NCI-H1105 (cell line): ENCODE measurements at places on chromosomes 13 and 19.

- no peak for DNase-seq
Observed at GRCh38 chr13:86429756-86430155, 630.5 kb upstream of the SLITRK6 start.

- DNase-seq, result no peak
Observed at GRCh38 chr13:89181041-89181440, 1509.9 kb downstream of the SLITRK5 start.

- DNase-seq, result no peak
Observed at GRCh38 chr13:24065176-24065575, 95.3 kb upstream of the SPATA13 start.

- DNase-seq, result no peak
Observed at GRCh38 chr19:4198467-4199126, 16.1 kb downstream of the ANKRD24 start.

- no peak for DNase-seq
Observed at GRCh38 chr13:43698009-43698408, 88.8 kb downstream of the ENOX1 start.

DNA sequence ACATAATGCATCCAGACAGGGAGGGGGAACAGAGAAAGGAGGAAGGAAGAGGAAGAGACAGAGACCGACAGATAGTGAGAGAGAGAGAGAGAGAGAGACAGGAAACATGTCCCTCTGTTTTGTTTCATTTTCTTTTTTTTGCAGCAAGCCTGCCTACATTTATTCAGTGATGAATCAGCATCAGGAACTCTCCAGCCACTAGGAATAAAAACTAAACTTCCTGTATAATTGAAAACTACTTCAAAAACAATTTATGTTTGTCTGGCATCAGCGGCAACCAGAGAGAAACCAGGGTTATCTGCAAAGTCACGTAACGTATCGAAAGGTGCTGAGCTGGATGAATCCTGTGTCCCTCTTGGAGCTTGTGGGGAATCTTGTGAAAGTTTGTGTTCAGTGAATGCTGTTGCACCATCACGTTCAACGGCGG lies 148.6 kb upstream of the SOX21 start:
- DNase-seq, result no peak

GRCh38 chr13:43153436-43154090 lies 130.2 kb downstream of the DNAJC15 start:
- DNase-seq, result no peak

GRCh38 chr13:76939215-76939614 lies 9.1 kb upstream of the ACOD1 start:
- no peak for DNase-seq

DNA sequence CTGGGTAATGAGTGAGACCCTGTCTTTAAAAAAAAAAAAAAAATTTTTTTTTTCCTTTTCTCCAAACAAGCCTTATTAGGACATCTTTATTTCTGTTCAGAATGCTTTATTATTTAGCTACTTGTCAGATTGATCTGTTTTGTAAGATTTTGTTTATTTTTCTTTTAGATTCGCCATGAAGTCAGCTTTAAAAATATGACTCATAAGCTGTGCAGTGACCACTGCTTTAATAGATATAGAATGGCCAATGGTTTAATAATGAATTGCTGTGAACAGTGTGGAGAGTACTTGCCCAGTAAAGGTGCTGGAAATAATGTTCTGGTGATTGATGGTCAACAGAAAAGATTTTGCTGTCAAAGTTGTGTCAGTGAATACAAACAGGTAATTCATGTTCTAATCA lies 47.7 kb downstream of the ZMYM2 start:
- no peak for DNase-seq

DNA sequence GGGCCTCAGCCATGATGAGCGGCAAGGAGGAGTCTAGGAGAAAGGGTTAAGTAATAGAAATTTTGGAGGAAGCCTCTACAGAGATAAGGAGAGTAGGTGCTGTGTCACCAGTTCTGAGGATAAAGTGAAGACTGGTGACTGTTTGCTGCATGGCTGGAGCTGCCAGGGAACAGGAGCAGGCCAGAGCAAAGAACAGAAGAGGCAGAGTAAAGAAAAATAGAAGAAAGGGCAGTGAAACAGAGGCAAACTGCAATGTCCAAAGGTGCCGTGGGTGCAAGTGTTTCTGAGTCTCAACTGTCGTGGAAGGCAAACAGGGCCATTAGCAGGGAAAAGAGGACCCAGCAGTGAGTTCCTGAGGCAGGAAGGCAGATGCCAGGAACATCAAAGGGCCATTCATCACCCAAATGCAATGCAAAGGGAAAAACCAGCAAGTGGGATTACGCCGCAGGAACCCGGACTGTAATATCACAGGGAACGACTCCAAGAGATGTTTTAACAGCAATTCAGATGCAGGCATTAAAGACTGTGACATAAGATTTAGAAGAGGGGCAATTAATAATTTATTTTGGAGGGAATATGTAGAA lies 318.3 kb downstream of the FOXO1 start:
- no peak for DNase-seq

DNA sequence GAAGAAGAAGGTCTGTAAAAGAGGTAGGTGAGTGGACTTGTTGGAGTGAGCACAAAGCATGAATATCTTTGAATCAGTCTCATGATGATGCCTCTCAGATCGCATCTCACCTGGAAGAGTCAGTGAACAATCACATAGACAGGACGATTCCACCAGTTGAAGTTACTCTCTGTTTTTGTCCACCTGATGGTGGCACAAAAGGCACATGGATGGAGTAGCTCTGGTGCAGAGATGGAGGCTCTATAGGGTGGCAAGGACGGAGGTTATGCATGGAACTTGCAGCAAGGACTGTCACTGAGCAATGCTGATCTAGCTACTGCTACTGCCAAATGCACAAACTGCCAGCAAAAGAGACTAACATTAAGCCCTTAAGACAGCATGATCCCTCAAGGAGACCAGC lies 10.3 kb upstream of the MYCBP2 start:
- no peak for DNase-seq

DNA sequence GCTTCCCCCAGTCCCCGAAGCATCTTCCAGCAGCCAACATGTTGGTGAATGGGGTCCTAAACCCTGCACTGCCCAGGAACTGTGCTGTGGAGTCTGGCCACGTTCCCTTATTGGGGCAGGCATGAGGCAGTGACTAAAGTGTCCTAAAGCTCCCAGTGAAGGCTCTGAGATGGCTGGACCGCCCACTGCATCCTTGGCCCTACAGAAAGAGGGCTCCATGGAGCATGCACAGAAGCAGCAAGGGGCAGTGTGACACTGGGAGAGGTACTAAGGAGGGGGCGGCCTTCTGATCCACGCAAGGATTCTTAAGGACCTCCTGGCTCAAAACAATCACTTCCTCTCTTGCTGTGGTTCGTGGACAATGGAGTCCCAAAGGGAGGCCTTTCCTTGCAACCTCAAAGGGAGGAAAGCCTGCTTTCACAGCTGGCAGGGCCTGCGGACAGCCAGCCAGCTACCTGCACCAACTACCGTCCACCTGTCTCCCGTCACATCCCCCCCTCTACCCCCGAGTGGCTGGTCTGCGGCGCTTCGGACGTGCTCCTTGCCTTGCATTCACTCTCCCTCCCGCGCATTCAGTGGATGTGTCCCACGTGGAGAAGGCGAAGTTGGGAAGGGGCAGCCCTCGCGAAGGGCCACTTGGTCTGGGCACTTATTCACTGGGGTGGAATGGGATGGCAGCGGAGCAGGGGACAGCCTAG lies 63.9 kb upstream of the STARD13 start:
- DNase-seq, result no peak

- no peak for DNase-seq
Observed at GRCh38 chr19:42306646-42307045, 4.2 kb upstream of the PAFAH1B3 start.

- DNase-seq, result no peak
Observed at GRCh38 chr13:22271903-22272302, 601.0 kb downstream of the FGF9 start.

- DNase-seq, result no peak
Observed at GRCh38 chr13:100230769-100231149, 141.9 kb downstream of the PCCA start.

DNA sequence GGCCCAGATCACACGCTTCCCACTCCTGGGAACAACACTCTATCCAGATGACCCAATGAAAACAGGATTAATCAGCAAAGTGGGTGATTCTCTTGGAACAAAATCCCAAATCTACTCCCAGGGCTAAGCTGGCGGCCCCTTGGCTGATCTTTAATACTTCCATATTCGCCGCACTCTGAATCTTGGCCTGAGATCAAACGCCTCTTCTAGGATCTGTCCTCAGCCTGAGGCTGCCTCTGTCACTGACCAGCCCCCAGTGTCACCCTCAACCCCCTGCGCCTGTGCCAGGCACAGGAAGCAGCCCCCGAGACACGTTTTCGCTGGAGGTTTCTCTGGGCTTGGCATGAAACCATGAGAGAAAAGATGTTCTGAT lies 2.4 kb upstream of the CTXN1 start:
- DNase-seq, result no peak

- no peak for DNase-seq
Observed at GRCh38 chr13:69524459-69525150, 583.0 kb upstream of the ATXN8OS start.

GRCh38 chr19:35596366-35596999 lies 10.5 kb downstream of the PMIS2 start:
- DNase-seq, result no peak

- DNase-seq, result no peak
Observed at GRCh38 chr13:21413013-21413412, 46.1 kb downstream of the ZDHHC20 start.

- DNase-seq, result no peak
Observed at GRCh38 chr13:100156788-100157187, 67.9 kb downstream of the PCCA start.

- DNase-seq, result no peak
Observed at GRCh38 chr19:12748489-12748888, 3.1 kb upstream of the BEST2 start.

GRCh38 chr13:73684750-73685149 lies 449.5 kb downstream of the KLF12 start:
- no peak for DNase-seq

- no peak for DNase-seq
Observed at GRCh38 chr19:4361152-4362046, 18.0 kb downstream of the MPND start.

DNA sequence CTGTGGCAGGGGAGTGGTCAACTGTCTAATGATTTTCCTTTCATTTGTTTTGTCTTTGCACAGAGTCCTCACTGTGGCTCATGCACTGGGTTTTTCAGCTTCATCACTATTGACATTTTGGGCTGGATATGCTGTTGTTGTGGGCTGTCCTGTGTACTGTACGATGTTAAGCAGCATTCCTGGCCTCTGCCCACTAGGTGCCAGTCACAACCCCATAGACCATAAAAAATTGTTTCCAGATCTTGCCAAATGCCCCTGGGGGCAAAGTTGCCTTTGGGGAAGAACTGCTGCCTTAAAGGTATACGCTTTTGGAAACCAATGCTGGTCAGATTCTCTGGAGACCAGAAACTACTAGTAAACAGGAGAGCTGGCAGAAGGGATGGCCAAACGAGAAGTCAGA lies 310.4 kb downstream of the SPRY2 start:
- no peak for DNase-seq

- peak; percentile 77 for DNase-seq
Observed at GRCh38 chr19:36115453-36116343, at the start of gene TBCB. Gene TBCB, plus strand, starts transcription at chr19:36115468. Its CDS starts 93 bp downstream, at chr19:36115561.

- DNase-seq, result peak; percentile 44
Observed at GRCh38 chr19:18414504-18415177, 4.6 kb upstream of the SSBP4 start.

DNA sequence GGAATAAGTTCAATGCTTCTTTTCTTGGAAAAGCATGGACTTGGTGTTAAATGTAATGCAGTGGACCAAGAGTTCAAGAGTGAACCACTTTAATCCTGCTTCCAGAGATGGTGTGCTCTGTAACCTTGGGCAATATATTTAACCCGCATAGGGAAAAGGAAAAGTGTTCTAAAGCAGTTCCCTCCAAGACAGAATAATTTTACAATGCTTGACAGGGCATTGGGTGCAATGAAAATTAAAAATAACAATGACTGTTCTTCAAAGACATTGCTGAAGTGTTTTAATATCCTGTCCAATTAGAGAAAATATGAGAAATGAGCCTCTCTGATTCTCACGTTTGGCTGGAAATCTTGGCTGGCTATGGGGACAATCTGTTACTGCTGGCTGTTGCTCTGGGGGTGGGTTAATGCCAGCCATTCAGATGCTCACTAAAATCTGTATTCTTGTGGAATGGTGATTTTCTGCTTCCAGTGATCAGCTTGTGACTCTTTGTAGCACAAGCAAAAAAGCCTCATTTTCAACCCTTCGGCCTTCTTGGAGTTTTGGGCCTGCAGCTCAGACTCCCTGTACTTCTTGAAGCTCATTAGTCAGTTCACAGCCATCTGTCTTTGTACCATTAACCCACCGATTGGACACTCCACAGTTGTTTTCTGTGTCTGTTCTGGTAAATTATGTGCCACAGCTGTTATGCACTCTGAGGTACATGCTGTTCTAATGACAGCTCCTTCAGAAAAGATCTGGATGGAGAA lies 310.6 kb downstream of the LMO7 start:
- no peak for DNase-seq

- DNase-seq, result no peak
Observed at GRCh38 chr13:94236872-94237271, 242.6 kb downstream of the DCT start.

GRCh38 chr13:28626266-28626665 lies 32.7 kb upstream of the POMP start:
- no peak for DNase-seq

DNA sequence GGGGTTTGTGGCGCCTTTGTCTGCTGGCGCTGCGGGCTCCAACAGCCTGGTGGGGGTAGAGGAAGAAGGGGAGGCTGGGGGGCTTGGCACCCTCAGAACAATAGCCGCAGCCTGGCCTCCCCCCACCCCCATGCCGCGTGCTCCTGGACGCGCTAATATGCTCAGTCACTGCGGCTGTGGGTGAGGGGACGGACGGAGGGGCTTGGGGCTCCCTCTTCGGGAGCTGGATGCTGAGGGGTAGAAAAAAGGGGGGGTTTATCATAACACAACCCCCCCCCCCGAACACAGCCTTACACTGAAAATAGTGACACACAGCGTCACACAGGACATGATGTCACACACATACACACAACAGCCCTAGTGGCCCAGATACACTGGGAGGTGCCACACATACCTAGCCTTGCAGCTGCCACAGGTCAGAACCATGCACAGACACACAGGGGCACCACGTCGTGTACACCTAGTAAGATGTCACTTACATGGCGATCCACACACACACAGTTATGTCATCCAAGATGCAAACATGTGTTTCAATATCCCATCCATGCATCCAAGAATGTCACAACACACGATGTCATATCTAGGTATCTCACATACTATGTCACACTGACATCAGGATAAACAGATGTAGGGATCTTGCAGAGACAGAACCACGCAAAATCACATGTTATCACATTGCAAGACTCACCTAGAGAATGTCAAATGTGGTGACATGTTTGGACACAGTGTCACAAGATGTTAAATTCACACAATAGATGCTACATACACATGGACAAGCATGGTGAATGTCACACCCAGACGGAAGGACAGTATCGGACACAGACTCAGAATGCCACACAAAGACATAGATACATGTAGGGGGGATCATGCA lies 806 bp downstream of the MAST1 start:
- DNase-seq, result no peak

DNA sequence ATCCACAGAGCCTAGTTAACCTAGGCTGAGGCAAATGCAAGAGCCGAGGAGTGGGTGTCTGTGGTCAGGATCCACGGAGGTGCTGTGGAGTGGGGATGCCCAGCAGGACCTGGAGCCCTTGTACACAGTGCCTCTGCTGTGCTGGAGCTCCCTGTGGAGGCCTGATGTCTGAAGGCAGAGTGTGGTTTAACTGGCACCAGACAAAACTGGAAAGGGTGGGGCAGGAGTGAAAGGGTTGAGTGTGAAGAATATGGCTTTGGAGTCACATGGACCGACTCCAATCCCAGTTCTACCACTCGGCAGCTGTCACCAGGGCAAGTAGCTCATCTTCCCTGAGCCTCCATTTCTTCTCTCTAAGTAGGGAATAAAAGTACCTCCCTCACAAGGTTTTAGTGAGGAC lies 60.3 kb upstream of the GPR12 start:
- no peak for DNase-seq
